ENCODE measurements at places on chromosomes 5 and 9. TPM values are rescaled to one million over a fixed set of nuclear protein-coding genes. Genes with fewer than 3 reads are reported as not detected.
A peak's percentile ranks its signal among the peaks of the same experiment; 100 is the strongest.

The RNF130 gene
- total RNA-seq = 52.1 TPM

The FAM200C gene
- 8.1 TPM for total RNA-seq

DNA sequence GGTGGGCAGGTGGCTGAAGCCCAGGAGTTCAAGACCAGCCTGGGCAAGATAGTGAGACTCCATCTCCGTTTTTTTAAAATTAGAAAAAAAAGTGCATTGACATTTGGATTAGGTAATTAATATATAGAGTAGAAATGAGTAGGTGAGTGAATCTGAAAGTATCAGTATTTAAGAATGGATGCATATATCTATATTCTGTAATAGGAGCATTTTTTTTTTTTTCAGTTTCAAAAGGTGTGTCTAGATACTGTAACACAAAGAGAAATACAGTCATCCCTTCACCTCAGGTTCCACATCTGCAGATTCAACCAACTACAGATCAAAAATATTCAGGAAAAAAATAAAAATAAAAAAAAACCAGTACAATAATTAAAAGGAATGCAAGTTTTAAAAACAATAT, 50.8 kb downstream of the RBM27 start:
- DNase-seq = no peak

- DNase-seq = no peak
Measured at GRCh38 chr9:13263511-13263910, 16.0 kb downstream of the MPDZ start.

- DNase-seq = no peak
Measured at GRCh38 chr5:112548246-112548881, 129.3 kb upstream of the EPB41L4A start.

GRCh38 chr5:1815071-1815786, 14.0 kb downstream of the NDUFS6 start:
- no peak for DNase-seq

DNA sequence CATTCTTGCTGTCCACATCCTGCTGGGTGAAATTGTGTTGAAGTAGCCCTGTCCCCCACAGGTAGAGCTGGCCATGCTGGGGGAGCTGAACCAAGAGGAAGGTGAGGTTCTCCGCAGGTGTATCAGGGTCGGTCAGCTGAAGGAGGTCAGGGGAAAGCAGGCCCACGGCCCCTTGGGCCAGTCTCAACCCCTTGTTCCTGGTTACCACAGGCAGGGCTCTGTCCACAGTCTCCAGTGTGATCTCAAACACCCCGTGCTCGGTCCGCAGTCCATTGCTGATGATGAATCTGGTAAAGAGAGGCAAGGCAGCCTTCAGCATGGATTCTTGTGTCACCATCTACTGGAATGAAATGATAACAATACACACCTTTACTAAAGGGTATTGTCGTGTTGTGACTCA, 53.4 kb upstream of the CER1 start:
- DNase-seq = no peak

- DNase-seq = no peak
Measured at GRCh38 chr9:69393425-69393824, 68.4 kb downstream of the ENTREP1 start.

DNA sequence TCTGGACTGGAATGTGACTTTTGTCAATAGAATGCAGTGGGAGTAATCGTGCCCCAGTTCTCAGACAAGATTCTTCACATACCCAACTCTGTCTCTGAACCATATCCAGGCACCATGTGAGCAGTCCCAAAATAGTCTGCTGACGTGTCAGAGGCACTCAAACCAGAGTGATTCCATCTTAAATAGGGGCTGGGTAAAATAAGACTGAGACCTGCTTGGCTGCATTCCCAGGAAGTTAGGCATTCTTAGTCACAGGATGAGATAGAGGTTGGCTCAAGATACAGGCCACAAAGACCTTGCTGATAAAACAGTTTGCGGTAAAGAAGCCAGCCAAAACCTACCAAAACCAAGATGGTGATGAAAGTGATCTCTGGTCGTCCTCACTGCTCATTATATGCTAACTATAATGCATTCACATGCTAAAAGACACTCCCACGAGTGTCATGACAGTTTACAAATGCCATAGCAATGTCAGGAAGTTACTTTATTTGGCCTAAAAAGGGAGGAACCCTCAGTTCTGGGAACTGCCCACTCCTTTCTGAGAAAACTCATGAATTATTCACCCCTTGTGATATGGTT, 16.9 kb upstream of the PLCXD3 start:
- DNase-seq = no peak

DNA sequence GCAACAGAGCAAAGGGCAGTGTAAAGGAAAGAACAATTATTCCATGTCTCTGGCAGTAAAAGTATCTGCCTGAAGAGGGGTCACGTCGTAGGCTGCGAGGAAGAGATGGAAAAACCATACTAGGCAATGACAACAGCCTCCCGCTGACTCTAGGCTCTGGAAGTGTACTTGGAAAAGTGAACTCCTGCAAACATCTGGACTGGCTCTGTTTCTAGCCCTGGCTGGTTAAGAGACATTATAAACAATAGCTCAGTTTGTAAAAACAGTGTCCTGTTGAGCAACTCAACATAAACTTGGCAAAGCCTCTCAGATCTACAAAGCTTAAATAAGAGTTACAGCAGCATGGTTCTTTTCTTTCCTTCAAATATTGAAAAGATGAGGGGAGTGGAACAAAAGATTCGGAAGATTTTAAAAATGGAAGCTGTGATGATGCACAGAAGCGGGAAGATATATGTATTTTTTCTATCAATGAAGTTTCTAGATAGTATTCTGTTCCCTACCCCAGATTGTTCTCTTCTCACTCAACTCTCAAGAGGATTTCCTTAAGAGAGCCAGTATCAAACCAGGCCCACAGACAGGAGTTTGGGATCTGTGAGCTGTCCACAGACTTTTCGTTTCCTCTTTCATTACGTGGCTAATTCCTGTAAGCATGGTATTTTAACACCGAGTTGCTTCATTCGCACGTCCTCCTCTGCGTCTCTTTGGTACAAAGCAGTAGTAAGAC, 79.4 kb downstream of the SPTLC1 start:
- DNase-seq = no peak

The C9orf50 gene
- total RNA-seq = not detected

- no peak for DNase-seq
Measured at GRCh38 chr5:31194468-31194813, 955 bp downstream of the CDH6 start.

The PTGER4 gene
- total RNA-seq = 8.0 TPM

DNA sequence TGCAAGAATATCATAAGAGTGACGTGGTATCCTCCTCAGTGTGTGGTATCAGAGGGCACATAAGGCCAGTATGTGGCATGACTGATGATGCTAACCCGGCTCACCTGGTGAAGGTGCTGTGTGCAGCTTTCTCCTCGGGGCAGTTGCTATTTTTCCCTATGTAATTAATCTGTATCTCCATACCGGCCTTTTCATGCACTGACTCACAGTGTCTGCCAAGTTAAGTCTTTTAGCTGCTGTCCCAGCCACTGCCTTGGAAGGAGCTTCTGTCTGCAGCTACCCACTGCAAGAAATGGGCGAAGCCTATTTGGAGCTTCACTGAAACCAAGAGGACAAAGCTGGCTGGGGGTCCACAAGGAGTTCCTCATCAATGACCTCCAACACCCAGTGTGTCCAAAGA, 46.0 kb downstream of the NXNL2 start:
- no peak for DNase-seq

DNA sequence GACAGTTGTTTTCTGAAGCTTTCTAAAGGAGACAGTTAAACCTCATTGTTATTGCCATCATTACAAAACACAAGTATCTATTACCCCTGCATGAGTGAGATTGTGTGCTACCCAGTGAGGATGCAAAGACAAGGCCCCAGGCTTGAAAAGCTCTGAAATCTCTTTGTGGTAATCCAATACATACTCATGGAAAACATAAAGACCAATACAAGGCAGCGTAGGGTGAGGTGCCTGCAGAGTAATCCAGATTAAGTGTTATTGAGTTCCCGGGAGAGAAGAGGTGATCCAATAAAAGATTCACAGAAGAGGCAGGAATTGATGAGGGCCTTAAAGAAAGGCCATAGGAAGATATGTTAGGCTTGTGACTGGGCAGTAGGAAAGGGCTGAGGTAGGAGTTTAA, 150.1 kb downstream of the MEF2C start:
- no peak for DNase-seq

- no peak for DNase-seq
Measured at GRCh38 chr9:115883467-115884329, 269.9 kb upstream of the PAPPA start.

GRCh38 chr9:132575005-132575609, 7.3 kb upstream of the BARHL1 start:
- peak; percentile 88 for DNase-seq

GRCh38 chr9:123387686-123388085, 31.7 kb downstream of the CRB2 start:
- no peak for DNase-seq

The ANKS6 gene
- total RNA-seq = 25.2 TPM

The ADGRD2 gene
- 0.31 TPM for total RNA-seq

DNA sequence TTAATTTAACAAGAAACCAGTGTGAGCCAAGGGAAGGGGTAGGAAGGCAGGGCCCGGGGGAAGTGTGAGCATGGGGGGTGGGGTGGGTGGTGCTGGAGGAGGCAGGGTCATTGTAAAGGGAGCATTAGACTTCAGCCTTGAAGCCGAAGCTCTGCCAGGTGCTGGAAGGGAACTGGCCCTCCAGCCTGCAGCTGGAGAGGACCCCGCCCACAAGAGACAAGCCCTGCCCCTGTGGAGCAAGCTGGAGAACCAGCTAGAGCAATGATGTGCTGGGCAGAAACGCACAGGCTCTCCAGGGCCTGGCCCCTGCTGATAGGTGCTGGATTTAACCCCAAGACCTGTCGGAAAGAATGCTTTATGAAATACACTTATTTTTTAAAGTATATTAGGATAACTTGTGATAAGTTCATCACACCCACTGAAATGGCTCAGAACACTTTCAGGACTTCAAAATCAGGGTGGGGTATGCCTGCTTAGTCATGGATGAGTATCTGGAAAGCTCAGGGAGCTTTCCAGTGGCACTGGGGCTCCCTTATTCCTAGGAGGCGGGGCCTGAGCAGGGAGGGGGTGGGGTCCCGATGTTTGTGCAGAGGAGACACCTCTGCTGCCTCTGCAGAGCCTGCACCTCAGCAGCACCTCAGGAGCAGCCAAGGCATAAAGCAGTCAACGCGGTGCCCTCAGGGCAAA, 27.1 kb downstream of the UBE2QL1 start:
- no peak for DNase-seq

DNA sequence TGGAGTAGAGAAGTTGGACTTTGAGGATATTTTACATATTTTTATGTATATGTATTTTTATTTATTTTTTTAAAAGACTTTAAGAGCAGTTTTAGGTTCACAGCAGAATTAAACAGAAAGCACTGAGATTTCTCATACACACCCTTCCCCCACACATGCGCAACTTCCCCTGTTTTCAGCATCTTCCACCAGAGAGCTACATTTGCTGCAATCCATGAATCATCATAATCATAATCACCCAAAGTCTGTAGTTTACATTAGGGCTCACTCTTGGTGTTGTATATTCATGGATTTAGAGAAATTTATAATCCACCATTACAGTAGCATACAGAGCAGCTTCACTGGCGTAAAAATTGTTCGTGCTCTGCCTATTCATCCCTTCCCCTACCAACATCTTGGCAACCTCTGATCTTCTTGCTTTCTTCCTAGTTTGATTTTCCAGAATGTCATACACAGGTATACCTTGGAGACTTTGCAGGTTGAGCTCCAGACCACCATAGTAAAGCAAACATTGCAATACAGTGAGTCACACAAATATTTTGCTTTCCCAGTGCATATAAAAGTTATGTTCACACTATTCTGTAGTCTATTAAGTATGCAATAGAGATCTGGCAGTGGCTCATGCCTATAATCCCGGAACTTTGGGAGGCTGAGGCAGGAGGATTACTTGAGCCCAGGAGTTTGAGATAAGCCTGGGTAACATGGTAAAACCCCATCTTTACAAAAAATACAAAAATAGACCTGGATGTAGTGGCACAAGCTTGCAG, 9.6 kb upstream of the CCDC171 start:
- DNase-seq = no peak

DNA sequence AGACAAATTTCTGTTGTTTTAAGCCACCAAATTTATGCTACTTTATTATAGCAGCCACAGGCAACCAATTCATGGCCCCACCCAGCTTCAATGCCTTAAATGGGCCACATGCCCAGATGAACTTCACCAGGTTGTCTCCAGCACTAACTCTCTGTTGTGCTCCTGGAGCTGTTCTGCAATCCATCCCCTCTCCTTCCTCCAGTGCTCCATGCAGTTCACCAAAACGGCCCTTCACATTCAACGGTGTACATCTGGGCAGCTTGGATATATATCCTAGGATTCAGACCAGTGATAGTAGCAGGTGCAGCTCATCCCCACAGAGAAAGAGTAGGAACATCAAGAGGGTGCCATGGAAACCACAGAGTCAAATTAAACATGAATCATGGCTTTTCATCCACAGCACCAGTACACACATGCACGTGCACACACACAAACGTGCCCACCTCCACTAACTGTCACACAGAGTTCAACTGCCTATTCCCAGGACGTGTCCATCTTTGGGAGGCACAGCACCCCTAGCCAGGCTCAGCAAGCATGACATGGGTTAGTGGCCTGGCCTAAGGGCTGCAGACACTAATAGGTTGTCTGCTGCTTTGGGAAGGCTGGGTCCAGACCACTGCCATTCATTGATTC, 134.5 kb downstream of the MED10 start:
- no peak for DNase-seq

The GLRA1 gene
- 0.39 TPM for total RNA-seq

GRCh38 chr9:9002826-9003583, 1203.4 kb upstream of the DMAC1 start:
- DNase-seq = no peak

DNA sequence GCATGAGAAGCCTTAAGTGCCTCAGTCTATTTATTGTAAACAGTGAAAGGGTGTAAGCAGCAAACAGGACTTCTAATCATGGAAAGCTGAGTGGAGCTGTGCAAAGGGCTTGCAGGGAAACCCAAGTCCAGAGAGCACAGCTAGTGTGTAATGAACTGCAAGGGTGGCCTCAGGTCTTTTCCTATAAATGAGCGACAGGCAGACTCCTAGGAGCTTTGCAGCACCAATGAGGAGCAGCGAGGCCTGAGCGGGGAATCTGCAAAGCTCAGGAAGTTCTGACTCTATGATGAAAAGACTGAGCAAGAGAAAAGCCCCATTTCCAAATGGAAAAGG, 250.1 kb upstream of the MAP3K1 start:
- no peak for DNase-seq

The TTC23L gene
- 1.8 TPM for total RNA-seq

DNA sequence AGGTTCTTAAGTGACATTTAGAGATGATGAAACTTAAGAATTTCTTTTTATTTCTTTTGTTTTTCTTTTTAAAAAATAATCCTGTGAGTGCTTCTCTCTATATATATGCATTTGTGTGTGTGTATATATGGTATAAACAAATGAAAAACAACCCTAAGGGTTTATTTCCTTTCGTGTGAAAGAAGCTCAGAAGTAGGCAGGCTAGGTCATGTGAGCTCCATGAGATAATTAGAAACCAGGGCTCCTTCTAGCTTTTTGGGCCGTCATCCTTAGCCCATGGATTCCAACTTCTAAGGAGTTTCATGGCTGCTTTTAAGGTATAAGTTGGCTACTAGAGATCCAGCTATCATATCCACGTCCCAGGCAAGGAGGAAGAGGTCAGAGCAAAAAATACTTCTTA, 11.2 kb downstream of the C9orf43 start:
- DNase-seq = no peak

GRCh38 chr9:2838371-2839000, 5.4 kb downstream of the PUM3 start:
- no peak for DNase-seq

The SPINK7 gene
- not detected for total RNA-seq
